Urinary bladder (tissue), 4 donors: ENCODE measurements at places on chromosomes 1 and 21. TPM values are rescaled to one million over a fixed set of nuclear protein-coding genes. Genes with fewer than 3 reads are reported as not detected.

DNA sequence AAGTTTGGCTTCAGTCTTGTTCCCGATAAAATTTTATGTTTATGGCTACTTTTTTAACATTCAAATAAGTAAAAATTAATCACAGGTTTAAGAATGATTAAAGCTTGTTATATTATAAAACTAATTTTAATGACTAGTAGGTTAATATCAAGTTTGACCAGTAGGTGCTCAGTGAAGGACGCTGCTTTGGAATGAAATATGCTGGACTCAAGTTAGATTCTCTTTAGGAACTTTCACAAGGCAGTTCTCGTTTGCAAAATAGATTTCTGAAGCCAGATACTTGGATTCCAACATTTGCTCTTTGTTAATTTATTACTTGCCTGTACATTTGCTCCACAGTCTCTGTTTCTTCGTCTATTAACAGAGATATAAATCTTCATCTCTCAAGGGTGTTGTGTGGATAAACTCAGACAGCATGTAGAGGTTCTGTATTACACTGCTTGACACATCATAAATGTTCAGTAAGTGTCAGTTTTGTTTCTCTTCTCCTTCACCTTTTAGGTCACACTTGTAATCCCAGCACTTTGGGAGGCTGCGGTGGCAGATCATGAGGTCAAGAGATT, 432.8 kb upstream of the CHRM3 start:
- no peak for DNase-seq

DNA sequence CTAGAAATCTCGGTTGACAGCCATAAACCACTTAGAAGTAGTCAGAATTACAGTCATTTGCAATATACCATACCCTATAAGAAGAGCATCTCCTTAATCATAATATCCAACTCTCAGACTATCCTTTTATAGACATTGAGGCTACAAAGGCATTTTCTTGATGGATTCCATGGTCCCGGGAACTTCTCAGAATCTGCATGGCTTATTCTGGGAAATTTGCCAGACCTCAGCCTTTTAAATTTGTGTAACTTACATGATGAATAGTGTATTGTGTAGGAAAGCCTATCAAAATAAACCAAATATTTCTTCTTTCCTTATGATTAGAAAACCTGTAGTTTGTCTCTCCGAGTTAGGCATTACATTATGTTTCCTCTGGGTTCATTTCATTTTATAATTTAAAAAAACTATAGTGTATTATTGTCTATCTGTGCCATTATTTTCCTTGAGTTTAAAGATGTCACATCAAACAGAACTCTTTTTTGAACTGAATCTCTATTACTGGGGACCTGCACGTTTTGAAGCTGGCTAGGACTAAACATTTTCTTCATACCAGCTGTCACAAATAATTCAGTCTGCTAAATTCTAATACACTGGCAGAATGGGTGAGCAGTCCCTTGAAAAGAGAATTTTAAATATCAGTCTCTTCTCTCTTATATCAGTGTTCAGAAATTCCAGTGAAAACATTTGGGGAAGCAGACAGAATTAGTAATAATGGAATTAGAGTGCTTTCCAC, 102.9 kb downstream of the GABPA start:
- peak; percentile 61 for DNase-seq

DNA sequence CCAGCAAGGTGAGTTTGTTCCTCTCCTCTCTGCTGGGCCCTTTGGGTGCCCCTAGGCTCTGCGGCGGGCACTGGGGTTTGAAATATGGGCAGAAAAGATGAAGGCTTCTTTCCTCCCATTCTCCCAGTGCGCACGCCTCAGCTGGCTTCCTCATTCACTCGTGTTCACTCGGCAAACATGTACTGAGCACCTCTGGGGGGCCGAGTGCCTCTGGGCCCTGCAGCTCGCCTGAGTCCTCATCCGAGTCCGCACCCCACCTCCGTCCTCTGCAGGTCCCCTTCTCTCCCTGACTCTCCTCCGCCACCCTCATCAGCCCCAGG, 98.5 kb upstream of the RUNX3 start:
- no peak for DNase-seq

GRCh38 chr1:64488862-64489261, 18.9 kb downstream of the CACHD1 start:
- DNase-seq: no peak

GRCh38 chr1:174118751-174119150, 40.6 kb upstream of the RABGAP1L start:
- DNase-seq: no peak

DNA sequence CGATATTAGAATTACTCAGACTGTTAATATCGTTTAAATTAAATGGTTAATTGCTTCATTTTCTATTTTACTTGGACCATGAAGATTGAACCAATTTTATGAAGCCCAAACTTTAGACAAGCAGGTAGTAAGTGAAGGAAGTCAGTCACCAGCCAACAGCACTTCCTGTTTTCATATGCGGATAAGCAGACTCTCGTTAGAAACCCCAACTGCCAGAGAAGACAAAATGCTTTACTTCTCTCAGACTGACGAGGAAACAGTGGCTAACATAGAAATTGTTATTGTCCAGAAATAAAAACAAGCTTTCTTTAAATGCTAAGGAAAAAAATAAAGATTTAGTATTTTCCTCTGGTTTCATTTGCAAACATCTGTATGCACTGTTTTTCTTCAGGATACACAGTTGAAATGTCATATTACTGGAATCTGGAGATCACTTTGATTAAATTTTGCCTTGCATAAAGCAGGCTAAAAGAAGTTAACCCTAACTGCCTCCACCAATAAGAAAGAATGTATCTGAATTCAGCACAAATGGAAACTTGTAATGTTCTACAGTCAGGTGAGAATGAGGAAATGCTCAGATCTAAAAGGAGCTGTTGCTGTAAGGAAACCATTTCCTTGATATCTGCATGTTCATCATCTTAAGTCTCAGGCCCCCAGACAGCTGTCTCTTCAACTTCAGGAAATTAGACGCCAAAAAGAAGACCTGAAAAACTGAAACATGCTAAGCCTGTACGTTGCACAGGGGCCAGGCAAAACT, 129.8 kb upstream of the SAMSN1 start:
- no peak for DNase-seq

GRCh38 chr21:38970765-38971164, 165.0 kb downstream of the ETS2 start:
- DNase-seq: no peak

- no peak for DNase-seq
Observed at GRCh38 chr1:178961331-178961730, 64.4 kb upstream of the FAM20B start.

DNA sequence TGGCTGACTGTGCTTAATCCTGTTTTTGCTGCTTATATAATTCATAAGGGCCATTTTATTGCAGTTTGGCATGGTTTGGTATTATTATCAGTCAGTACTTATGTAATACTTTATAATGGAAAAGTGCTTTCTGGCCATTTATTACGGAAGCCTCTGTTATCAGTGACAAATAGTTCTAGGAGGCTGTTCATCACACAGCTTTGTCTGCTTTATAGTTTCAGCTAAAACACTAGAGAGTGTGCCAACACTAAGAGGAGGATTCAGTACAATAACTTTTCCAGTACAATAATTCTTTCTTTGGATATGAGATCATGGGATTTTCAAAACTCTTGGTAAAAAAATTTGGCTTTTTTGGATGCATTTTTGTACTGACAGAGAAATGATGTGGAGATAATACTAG, 102.9 kb upstream of the PTGFR start:
- peak; percentile 59 for DNase-seq

DNA sequence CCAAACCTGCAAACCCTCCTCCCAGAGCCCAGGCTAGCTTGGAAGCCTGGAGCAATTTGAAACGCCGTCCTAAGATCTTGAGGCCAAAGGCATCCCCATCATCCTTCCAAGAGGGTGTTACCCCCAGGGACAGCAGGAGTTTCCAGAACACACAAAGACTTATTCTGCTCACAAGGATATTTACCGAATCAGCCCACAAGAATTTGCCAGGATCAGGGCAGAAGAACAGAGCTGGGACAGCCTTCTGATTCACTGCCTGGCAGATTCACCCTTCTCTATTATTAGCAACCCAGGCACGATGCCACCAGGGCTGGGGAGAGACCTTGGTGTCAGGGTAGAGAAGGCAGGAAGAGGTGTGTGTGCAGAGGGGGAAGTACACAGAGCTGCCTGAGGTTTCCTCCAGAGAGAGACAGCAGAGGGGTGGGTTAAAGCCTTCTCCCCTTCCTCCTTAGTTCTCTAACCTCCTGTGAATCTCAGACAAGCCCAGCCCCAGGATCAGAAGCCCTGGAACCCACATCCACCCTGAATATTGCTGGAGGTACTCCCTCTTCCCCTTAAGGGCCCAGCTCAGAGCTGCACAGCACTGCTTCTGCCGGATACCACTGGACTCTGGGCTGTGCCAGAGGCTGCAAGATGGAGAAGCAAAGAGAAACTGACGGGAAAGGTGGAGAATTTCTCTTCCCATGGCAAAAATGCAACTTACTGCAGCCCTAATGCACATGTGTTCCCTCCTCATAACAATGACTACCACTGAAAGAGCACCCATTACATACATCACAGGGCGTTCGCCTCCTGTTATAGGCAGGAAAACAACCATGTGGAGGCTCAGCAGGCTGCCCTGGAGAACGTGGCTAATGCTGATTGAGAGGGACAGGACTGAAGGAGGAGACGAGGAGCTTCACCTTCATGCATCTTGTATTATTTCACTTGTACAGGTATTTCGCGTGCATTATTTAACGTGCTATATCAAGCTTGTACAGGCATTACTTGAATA, 61.8 kb downstream of the ITPKB start:
- no peak for DNase-seq

DNA sequence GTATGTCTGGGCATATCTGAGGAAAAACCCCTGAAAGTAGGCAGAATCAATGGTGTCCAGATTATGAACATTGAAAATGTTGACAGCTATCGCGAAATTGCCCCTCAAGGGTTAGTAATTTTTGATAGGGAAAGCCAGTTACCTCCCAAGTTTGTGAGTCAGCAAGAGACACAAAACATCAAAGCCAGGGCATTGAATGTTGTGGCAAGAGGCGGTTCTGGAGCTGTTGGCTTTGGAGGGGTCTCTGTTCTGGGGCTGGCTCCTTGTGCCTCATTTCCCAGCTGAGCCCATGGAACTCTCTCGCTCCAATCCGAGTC, 10.6 kb upstream of the S100A11 start:
- no peak for DNase-seq

DNA sequence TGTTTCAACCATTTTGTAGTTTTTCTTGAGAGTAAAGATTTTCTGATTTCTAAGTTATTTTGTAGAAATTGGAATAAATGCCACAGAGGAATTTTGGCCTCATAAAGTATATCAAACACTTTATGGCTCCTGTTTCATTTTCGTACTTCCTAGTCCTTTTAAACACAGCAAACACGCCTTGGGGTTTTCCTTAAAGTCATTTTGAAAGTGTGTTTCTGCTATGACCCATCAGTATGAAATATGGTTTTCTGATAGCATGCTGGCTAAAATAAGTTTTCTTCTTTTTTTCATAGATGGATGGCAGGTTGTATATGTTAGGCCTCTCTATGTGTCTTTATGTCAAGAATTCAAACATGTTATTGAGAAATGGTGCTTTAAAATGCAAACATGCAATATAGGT, 940.1 kb upstream of the TMPRSS15 start:
- DNase-seq: no peak

- no peak for DNase-seq
Observed at GRCh38 chr1:160244209-160244608, 18.1 kb downstream of the DCAF8 start.

DNA sequence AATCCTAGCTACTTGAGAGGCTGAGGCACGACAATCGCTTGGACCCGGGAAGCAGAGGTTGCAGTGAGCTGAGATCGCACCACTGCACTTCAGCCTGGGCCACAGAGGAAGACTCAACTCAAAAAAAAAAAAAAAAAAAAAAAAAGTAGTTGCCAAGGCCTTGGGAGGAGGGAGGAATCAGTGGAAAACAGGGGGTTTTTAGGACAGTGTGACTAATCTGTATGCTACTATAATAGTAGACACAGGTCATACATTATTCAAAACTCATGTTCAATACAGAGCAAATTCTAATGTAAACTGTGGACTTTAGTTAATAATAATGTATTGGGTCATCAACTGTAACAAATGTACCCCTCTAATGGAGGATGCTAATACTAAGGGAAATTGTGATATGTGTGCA, 51.7 kb upstream of the CTPS1 start:
- DNase-seq: no peak

DNA sequence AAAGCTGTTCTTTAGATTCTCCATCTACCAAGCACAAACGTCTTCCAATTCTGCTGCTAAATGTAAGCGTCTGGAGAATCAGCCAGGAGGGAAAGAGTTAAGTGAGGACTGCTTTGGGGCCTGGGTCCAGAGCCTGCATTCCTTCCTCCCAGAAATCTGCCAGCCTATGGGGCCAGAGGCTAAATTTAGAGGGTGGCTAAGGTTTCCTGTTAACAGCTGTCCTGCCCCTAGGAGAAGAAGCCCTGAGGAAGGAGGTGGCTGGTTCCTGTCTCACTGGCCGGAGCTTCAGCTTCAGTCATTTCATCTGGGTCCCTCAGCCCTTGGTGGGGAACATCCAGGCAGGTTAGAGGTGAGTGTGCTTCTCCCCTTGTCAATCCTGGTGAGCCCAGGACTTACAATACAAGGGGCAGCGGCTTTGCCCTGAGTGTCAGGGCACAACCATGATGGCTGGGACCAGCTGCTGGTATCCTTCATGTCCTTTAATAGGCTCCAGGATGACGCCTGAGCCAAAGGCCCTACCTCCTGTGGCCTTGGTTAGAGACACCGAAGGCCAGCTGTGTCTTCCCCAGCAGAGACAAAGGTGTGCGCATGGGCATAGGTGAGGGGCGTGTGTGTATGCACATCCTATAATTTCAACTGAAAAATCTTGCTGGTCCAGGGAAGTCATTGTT, at the start of gene STYXL2:
Gene STYXL2 (plus strand): TSS at position 230 of the 671 bp plus-strand sequence. CDS start 775 bp downstream, outside the sequence.
- DNase-seq: no peak

- no peak for DNase-seq
Observed at GRCh38 chr1:183912265-183912886, 107.5 kb downstream of the RGL1 start.

- no peak for DNase-seq
Observed at GRCh38 chr1:206859082-206859521, 6.3 kb upstream of the IL20 start.

The GBP6 gene
- total RNA-seq: 1.6 TPM

The CD101 gene
- 1.0 TPM for total RNA-seq

The FTCD gene
- 0.48 TPM for total RNA-seq

The SLC30A1 gene
- total RNA-seq: 37.2 TPM

The SH2D1B gene
- 0.37 TPM for total RNA-seq

The AADACL4 gene
- 0.37 TPM for total RNA-seq

The DMRTA2 gene
- not detected for total RNA-seq
